ENCODE measurements at places on chromosomes 6 and 20.

- no peak for DNase-seq
These were observed 26.4 kb downstream of the COX4I2 start for GRCh38 chr20:31663838-31664695.

DNA sequence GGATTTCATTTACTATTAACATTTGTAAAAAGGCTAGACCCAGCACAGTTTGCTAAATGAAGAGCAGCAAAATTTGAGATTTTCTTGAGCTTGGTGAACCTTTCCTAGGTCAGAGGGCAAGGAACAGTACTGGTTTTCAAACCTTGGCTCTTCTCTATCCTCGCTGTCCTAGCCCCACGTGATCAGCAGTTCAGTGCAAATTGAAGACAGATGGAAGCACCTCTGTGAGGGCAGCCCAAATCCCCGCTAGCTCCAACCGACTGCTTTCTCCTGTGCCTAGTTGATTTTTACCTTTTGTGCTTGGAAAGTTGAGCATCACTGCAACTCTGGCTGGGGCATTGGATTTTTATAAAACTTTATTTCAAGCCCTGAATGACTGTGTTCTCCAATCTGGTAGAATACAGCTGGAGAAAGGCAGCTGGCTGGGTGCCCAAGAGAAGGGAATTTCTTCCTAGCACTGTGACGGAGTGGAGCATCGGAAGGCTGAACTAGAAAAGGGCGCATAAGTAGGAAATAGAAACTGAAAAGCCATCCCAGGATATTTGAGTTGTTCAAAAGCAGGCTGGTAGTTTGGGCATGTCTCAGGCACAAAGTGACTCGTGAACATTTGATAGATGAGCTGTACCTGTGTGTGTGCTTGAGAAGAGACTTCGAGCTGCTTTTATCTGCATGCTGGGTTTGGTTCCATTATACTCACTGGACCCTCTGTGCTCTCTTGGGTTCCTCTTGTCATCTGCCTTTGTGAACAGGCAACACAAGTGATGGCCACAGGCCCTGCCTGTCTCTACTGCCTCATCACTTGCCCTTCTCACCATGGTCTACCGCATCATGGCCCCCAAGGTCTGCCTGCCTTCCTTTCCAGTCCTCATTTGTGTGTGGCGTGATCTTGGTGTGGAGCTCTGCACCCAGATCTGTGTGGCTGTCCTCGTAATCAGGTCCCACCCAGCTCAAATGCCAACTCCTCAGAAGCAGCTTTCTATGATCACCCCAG lies 2.3 kb downstream of the RNF114 start:
- DNase-seq = no peak

DNA sequence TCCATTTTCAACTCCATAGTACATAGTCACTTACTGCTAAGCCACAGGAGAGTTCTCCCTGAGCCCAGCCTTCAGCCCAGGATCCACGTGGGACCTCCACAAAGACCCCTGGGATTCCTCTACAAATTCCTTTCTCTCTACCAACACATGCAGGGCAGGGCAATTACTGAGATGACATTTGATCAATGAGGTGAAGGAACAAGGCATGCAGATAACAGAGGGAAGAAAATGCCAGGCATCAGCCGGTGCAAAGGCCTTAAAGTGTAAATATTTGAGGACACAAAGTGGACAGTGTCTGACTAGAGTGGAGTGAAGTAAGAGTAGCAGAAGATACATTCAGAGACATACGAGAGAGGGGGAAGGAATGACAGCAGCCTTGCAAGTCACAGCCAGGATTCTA lies 70.2 kb downstream of the HS3ST5 start:
- DNase-seq = no peak

- no peak for DNase-seq
These were observed 315.1 kb downstream of the HDGFL1 start for GRCh38 chr6:22884456-22884855.

DNA sequence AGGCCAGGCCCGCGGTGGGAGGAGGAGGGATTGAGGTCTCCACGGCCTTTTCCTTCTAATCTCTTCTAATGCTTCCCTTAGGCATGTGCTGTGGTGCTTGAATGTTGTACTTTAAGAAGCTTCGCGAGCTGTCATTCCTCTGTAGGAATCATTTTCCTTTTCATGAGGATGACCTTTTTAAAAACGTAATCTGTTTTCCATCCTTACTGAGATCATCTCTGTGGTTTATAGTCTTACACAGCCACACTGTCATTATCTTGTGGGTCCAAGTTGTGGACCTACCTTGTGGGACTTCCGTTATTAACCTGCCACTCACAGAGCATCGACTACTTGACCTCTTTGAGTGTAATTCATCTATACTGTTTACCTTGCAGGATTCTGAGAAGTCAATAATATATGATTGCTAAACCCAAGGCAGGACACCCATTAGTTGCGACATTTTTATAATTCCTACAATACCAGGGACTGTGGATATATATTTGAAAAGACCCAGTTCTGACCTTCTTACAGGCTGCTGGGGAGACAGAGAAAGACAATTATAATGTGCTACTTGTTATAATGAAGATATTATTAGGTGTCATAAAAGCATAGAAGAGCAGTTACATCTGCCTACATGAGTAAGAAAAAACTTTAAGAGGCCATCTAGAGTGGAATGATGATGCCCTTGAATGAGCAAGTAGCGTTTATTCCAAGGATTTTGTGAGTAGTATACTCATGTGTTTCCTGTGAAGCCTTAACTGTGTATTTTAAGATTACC lies 842 bp downstream of the SLC25A27 start:
- no peak for DNase-seq

- DNase-seq = no peak
These were observed 69.9 kb downstream of the CRYBG1 start for GRCh38 chr6:106430466-106430865.

DNA sequence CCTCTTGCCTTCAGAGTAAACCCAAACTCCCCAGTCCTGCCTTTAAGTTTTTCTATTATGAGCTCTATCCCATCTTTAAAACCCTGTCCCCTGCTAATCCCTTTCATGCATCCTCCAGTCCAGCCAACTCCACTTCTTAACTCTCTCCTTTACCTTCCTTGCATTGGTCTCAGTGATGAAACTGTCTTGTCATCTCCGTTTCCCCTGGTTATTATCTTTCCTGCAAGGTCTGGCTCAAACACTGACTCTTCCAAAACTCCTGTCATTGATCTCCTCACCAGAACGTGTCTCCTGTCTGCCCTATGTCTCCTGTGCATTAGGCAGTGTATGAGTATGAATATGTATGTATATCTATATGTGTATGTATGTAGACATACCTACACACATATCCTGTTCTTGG lies 11.8 kb upstream of the FNDC1 start:
- no peak for DNase-seq

DNA sequence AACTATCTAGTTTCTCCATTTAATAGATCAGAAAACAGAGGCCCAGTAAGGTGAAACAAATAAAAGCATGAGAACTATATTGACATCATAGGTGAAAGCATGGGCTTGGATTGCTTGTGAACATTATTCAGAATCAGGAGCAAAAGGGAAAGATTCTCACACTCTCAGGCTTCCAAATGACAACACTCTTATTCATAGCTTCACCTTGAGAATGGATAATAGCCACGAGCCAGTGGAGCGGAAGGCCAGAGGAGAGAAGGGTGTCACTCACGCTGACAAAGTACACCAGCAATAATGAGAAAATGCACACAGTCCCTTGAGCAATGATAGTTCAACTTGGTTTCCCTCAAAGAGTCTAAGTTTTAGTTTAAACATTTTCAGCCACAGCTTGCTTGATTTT lies 339.0 kb downstream of the TPBG start:
- DNase-seq = no peak

GRCh38 chr6:2072453-2072852 lies 173.0 kb downstream of the GMDS start:
- no peak for DNase-seq

GRCh38 chr6:56370561-56371211 lies 123.3 kb upstream of the COL21A1 start:
- DNase-seq = no peak

DNA sequence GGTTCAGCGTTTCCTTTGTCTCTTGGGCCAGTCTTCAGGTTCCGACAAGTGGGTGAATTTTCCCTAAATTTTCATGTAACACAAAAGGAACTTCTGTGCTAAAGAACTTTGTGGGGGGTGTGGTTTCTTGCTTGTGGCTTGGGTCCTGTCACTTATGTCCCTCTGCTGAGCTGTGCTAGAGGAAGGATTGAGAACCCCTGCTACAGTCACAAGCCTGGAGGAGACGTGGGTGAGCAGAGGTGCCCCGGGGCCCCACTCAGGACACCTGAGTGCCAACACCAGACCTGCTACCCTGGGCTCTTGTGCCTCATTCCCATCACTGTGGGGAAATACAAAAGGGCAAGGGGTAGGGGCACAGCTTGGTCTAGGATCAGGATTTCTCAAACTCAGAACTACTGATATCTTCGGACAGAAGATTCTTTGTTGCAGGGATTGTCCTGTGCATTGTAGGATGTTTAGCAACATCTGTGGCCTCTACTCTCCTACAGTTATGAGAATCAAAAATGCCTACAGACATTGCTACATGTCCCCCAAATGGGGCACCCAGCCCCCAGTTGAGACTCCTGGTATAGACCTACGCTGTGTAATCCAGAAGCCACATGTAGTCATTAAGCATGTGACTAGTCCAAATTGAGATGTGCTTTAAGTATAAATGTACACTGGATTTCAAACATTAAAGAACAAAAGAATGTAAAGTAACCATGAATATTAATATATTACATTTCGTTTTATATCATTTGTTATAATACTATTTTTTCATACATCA lies 128.7 kb downstream of the LY86 start:
- no peak for DNase-seq

- DNase-seq = no peak
These were observed 289.5 kb downstream of the ESR1 start for GRCh38 chr6:152096863-152097496.

DNA sequence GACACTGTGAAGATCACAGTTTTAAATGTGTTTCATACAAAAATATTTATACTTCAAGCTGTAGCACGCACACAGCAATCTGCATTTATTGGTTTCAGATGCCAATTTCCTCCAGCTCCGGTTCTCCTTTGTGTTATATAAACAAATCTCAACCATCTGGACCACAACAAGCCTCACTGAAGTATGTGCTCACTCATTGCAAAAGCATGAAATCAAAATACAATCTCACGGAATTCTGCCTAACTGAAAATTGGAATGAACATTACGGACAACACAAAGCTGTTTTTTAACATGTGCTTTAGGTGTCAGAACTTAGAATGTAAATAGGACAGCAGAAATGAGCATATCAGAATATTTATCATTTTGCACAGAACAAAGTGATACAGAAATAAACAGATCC lies 38.0 kb downstream of the RCAN2 start:
- DNase-seq = no peak

- no peak for DNase-seq
These were observed 24.1 kb downstream of the KLHL32 start for GRCh38 chr6:96948631-96949030.

- DNase-seq = no peak
These were observed 897 bp downstream of the CHD6 start for GRCh38 chr20:41617059-41617901.

- no peak for DNase-seq
These were observed 84.3 kb downstream of the ZHX3 start for GRCh38 chr20:41232973-41233926.

DNA sequence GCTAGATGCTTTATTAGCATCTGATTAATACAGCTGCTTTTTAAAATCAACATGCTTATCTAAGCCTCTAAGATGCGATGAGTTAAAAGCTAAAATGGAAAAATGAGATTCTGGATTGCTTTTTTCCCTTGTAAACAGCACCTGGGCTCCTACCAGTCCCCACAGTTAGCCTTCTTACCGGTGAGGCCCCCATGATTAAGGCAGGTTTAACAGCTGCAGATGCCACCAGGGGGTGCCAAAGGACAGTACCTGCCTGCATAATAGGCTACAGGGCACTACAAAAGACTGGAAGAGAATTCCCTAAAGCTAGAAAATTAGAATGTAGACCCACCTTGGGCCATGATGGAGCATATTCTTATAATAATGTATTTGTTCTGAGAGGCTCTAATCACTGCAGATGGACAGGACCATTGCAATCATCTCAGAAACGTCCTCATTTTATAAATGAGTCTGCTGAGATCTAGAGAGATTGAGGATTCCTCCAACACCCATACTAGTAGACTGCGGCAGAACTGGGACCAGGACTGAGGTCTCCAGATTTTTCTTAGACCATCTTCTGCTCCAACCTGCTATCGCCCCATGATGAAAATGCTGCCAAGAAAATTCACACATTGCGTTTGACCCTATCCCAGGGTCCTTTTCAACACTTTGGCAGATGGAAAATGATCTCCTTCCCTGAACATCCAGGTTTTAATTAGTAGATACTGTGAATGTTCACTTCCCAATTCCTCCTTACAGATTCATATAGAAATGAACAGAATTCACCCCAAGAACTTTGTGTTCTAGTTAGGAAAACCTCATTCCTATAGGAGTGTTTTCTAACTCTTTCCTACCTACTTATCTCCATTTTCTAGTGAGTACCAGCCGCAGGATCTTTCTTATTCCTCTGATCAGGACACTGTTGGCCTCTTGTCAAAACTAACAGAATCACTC lies 148.8 kb downstream of the RPS12 start:
- DNase-seq = peak; percentile 44

DNA sequence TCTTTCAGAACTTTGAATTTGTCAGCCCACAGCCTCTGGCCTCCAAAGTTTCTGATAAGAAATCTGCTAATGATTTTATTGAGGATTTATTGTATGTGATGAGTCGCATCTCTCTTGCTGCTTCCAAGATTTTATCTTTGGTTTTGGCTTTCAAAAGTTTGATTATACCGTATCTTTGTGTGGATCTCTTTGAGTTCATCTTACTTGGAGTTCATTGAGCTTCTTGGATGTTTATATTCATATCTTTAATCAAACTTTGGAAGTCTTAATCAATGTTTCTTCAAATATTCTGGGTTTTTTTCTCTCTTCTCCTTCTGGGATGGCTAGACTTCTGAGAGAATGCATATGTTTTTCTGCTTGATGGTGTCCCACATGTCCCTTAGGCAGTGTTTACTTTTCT lies 3.3 kb upstream of the ASIP start:
- no peak for DNase-seq

DNA sequence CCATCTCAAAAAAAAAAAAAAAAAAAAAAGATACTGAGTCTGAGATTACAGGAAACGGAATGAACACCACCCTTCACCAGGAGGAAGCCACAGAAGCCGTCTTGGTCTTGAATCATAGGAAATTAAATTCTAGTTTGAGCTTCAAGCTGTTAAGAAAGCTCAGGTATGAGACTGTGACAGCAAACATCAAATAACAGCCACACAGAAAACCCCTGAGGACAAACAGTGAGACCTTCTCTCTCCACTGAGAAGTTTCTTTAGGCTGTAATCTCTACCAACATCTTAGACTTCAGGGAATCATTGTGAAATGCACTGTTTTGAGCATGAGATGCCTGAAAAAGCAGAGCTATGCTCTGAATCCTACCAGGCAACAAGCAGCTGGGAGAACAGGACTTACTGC lies 30.8 kb downstream of the PDE10A start:
- no peak for DNase-seq

GRCh38 chr6:18596531-18596835 lies 209.3 kb downstream of the RNF144B start:
- no peak for DNase-seq

- no peak for DNase-seq
These were observed 2.2 kb downstream of the HSPA1B start for GRCh38 chr6:31829633-31830283.

Measured in stimulated activated CD4-positive, alpha-beta T cell treated with anti-CD3 and anti-CD28 coated beads, Interleukin-2, amount 100 ng/mL, for 48 hours (primary cell).